ENCODE measurements at places on chromosomes 2 and 18.

DNA sequence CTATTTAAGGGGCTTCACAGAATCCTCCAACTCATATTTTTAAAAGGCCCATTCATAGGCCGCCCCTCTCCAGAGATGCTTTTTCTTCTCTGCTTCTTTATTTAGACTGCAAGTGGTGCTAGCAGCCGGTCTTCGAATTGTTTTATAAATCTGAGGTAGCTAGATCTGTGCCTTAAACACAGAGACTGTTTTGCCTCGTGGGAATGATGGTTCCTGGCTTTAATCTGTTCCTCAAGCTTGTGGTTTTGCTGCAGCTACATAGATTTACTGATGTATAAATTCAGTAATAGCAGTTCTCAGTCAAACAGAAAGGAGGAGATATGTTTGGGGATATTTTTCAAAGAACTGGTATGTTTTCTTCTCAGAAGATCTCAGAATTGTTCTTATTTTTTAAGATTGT, 45.3 kb downstream of the TNFRSF11A start:
- DNase-seq = no peak

DNA sequence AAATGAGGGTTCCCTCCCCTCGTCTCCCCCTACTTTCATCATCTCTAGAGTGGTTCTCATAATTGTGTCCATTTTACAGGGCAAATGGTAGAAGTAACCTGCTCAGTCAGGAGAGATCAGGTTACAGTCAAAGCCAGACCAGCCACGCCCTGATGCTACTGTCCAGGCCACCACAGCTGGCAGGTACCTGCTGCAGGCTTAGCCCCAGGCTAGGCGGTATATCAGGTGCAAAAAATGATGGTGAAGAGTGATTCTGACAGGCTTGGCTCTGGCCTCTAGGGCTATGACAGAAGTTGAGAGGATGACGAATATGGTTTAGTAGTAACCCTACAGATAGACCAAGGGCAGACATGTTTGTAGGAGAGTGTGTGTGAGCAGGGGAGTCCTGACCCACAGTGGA, 67.1 kb downstream of the HAUS1 start:
- DNase-seq = no peak

DNA sequence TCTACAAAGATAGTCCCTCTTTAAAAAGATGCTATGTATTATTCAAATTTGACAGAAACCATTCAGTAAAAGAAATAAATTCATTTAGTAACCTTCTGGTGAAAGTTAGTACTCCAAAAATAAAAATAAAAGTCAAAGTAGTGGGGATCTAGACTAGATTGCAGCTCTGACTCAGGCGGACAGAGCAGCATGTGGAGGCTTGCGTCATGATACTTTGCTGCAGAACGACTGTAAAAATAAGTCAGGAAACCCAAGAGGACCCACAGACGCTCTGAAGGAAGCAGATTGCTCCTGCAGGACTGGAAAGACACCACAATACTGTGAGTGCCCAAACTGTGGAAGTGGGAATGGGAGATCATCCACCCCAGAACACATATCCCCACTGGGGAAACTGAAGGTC, 301.9 kb downstream of the RIT2 start:
- no peak for DNase-seq

DNA sequence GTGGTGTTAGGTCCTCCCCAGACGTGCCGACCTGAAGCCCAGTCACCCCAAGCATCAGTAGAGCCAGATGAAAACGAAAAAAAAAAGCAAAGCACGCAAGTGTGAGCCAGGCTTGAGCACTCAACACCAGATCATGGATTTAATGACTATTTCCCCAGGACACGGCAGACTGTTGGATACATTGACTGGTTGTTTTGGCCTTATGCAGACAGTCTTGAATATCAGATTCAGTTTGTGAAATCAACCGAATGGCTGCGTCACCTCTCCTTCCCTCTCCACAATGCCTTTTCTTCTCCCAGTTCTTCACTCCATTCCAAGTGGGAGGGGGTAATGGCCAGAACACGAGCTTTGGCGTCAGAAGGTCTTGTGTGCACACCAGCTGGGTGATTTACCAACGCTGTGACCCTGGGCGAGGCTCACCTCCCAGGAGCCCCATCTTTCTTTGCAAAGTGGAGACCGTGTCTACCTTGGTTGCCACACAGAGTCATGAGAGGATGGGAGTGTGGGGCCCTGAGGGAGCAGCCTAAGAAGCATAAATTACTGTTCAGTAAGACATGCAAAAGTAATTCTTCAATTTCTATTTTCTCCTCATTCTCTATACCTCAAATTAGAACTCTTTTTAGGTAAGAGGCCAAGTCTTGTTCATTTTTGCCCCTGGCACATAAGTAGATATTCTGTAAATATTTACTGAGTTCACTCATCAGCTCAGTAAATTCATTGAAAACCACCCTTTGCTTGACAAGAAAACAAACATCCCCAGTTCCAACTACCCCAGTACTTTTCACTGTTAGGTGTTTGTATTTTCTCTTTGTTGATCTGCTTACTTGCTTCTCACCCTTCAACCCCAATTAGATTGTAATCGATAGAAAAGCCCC, 181.1 kb upstream of the COPS8 start:
- DNase-seq = no peak

- DNase-seq = no peak
These were observed 10.8 kb downstream of the PCBP1 start for GRCh38 chr2:70098032-70098431.

- no peak for DNase-seq
These were observed 7.0 kb downstream of the CHCHD5 start for GRCh38 chr2:112591413-112591812.

- DNase-seq = no peak
These were observed 55.8 kb upstream of the ALPP start for GRCh38 chr2:232322560-232323327.

DNA sequence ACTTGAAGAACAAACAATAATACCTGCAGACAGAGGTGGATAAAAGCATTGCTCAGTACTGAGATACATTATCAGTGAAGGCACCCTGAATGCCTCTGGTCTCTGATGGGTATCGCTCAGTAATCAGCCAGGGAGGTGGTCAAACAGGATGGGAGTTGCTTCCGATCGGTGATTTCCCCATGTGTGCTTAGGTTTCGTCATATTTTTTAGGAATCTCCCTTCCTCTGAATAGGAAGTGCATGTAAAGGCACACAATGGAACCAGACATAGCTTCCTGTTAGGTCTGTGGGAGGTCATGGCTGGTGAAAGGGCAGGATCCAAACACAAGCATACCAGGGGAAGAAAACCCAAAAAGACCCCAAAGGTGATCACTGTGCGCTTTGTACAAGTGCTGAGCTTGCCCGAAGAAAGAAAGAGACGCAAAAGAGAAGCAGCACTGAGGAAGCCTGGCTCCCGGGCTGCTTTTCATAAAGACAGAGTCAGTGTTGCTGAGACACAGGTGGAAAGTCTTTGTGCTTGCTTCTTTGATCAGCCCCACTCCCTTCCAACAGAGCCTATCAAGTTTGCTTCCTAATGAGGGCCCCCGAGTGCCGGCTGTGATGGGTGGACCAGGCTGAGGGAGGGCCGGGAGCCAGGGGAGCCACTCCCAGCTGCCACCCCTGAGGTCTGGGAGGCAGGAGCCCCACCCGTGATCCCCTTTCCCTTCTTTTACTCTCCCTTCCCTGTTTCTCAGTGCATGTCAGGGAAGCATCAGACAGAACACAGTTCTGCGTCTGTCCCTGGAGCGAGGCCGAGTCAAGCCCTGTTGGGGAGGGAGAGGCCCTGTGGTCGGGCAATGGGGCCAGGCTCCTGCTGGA, 138.2 kb downstream of the SH3RF3 start:
- no peak for DNase-seq

- DNase-seq = no peak
These were observed 10.2 kb downstream of the RAB10 start for GRCh38 chr2:26043862-26044696.

DNA sequence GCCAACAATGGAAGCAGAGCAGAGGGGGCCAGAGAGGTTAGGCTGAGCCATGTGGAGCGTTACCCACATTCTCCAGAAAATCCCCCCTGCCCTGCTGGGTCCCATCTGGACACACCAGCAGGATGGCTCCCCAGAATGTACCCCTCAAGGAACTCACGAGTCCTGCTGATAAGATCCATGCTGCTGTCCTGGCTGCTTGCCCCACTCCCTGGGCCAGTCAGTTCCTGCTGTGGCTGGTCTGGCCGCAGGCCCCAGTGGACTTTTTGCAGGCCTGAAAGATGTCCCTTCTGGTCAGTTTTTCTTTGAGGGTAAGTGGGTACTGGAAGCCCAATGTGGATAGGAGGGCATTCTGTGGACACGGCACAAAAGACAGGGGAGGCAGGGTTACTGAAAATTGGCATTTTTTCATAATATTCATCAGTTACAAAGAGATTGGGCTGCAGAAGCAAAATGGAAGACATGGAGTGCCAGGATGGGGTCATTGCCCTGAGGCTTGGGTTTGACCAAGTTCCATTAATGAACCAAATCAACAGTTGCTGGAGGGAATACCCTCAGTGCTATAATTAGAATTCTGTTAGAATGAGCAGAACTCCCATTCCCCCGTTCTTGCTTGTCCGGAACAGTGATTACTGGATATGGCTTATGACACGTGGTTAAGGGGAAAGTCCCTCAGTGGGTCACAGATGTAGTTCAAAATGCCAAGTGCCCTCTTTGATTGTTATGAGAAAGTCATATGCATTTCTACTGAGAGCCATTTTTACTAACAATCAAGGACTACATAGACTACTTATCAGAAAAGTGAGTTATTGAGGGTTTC, 38.7 kb downstream of the SLC4A5 start:
- DNase-seq = no peak

DNA sequence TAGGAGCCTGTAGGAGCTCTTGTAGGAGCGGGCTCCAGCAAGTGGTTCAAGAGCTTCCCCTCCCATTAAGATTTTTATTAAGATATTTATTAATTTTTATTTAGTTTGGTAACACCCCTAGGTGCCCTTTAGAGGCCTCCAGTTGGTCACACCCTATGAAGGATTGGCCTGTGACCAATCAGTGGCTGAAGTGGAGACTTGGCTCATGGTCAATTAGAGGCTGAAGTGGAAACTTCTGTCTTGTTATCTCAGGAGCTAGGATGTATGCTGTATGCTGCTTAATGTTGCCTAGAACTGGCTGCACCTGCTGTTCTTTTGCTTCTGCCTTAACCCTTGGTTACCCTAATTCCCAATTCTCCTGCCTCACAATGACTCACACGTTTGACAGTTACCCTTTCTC, 48.7 kb downstream of the DHRS9 start:
- DNase-seq = no peak

- DNase-seq = no peak
These were observed 2.2 kb upstream of the SERPINB12 start for GRCh38 chr18:63539904-63540510.

GRCh38 chr18:49967636-49968313, 154.4 kb upstream of the ACAA2 start:
- no peak for DNase-seq

DNA sequence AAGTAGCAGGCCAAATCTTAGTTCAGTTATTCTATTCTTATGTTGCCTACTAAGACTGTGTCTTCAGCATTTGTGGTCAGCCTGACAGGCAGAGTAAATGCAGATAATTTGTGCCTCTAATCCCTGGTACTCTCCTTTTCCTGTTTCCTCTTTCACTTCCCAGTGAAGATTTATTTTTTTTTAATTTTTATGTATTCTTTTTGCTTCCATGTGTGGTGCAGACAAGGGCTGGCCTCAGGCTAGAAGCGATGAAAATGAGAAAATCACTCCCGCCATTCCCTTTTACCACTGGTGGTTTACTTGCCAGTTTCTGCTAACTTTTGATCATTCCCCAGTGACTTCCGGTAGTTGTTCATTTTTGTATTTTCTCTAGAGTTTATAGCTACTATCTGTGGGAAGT, 30.9 kb downstream of the DSEL start:
- DNase-seq = no peak

DNA sequence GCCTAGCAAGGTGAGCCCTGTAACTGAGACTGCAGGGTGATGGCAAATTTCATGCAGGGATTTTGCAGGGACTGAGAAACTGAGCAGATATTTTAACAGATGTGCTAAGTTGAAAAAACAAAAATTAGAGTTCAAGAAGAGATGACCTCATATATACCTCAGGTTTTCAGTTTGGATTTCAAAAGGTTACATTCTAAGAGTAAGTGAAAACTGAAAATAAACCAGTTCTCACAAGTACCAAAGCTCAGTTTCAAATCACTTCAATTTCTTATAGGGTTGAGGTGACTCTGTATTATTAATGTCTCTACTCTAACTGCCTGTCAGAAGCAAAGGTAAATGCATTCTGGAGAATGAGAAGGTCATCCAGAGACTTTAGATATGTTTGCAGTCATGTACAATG, 237.4 kb upstream of the VRK2 start:
- DNase-seq = no peak

- no peak for DNase-seq
These were observed 108.7 kb upstream of the ATL2 start for GRCh38 chr2:38485734-38486133.

DNA sequence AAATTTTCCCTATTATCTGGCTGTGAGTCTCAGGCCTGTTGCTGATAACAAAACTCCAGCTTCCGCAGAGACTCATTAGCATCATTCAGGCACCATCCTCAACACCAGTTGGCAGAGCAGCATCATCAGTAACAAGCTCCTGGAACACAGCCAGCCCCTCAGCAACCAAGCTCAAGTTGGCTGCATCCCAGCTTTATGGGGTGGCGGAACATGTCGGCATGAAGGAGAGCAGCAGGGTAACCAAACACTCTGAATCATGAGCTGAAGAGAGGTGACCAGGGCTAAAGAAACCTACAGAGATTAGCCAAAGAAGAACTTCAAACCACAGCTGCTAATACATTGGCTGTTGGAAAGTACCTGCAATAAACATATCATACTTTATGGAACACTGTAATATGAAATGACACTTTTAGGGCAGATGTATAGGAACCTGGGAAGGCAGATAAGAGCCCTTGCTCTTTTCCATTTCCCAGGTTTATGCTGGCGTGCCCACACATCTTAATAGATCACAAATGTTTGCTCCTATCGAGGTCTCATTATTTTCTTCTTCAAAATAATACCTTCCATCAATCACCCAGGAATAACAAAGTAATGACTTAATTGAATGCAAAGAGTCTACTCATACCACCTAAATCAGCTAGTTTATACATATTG, 63.8 kb downstream of the PDE11A start:
- DNase-seq = no peak

DNA sequence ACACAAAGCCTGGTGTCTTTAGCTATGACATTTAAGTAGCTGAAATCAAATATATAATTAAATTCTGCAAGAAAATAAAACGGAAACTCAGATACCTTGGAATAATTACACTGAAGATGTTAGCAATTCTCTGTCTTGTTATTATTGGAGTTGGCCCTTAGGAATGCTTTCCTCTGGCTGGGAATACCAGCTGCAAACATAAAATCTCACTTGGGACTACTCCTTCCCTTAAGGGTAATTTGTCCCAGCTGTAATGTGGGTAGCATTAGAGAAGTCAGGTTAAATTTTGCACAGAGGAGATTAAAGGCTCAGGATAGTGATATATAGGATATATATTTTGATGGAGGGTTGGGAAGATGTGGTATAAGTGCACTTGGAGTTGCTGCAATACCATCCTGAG, 37.3 kb upstream of the GRP start:
- DNase-seq = no peak

DNA sequence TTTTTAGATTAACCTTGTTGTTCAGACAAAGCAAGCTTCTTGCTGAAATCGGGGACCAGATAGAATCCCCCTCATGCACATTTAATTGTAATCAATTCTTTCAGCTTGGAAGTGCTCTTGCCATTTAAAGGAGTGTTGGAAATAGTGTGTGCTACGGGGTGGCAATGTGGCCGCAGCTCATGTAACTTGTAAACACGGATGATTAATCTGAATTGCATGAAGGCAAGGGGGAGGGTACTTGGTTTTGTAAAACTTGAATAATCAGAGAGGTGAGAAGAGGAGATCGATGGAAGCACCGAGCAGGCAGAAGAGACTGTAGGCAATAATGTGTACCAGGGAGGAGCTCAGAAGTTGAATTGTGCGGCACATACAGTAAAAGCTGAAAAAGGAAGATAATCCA, 273.5 kb downstream of the PTGR3 start:
- no peak for DNase-seq
